Suppressor macrophage treated with lipopolysaccharide for 4 hours (primary cell): ENCODE measurements at places on chromosomes 4 and X.

GRCh38 chrX:154739952-154740465 is 10.9 kb downstream of the GAB3 start:
- no peak for DNase-seq

DNA sequence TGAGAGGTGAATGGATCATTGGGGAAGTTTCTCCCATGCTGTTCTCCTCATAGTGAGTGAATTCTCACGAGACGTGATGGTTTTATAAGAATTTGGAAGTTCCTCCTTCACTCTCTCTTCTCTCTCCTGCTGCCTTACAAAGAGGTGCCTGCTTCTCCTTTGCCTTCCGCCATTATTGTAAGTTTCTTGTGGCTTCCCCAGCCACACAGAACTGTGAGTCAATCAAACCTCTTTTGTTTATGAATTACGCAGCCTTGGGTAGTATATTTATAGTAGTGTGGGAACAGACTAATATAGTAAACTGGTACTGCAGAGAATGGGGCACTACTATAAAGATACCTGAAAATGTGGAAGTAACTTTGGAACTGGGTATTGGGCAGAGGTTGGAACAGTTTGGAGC is 7.8 kb upstream of the CTAG2 start:
- peak; percentile 28 for DNase-seq

DNA sequence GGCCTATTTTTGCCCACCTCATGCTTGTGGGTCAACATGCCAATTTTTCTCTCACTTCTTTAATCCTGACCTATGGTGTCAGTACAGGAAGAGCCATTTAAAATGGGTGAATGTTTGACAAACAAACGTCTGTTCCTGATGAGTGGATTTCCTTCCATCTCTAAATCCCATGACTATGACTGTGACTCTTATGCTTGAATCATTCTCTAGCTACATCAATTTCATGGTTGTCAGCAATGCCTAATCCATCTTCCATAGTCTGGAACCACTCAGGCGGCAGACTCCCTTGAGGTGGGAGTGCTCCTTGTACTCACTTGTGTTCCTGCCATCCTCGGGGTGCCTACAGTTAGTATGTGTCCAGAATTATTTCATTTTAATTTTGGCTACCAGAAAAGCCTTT is 194.9 kb upstream of the RPS6KA3 start:
- peak; percentile 16 for DNase-seq

DNA sequence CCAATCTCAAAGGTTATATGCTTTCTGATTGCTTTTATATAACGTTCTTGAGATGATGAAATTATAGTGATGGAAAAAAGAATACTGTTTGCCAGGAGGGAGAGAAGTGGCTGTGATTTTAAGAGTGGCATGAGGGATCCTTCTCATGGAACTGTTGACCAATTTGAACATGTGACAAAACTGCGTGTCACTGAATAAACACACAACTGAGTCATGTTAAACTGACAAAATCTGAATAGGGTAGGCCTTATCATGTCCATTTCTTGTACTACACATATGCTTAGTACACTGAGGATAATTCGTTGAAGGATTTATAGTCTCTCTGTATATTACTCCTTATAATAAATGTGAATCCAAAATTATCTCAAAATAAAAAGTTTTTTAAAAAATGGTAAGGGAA is 22.2 kb upstream of the HSPA4L start:
- DNase-seq = no peak

GRCh38 chr4:174274436-174274835 is 9.0 kb downstream of the FBXO8 start:
- no peak for DNase-seq

DNA sequence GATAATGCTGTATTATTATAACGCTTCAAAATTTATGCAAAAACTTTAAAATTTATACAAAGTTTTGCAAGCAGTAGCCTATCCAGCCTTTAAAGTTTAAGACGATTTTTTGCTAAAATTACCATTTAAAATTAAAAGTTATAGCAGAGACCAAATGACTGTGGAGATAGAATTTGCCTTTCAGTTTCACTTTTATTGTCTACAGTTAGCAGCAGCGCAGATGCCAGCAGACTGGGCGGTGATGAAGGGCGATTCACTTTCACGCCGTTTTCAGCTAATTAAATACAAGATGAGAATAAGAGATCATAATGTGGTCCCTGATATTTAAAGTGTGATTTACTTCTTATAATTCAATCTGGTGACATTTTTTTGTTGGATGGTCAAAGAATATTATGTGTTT is 1381.5 kb upstream of the ADGRL3 start:
- peak; percentile 54 for DNase-seq

- DNase-seq = no peak
These were observed 191.3 kb downstream of the OR13H1 start for GRCh38 chrX:131735127-131735526.

DNA sequence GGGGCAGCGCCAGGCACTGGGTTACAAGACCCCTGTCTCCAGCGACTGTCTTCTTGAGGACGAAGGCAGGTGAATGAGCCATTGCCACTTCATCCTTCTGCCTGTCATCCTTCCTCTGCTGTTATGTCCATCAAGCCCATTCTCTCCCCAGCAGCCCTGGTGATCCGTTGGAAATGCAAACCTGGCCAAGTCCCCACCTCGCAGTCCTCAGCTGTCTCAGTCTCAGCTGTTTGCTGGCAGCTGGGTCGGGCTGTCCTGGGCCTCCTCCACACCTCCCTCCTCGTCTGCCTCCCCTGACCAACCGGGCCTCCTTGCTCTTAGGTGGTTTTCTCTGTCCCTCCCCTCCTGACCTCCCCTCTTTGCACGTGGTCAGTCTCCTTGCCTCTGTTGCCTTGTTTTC is 38.0 kb downstream of the PTTG2 start:
- DNase-seq = no peak

DNA sequence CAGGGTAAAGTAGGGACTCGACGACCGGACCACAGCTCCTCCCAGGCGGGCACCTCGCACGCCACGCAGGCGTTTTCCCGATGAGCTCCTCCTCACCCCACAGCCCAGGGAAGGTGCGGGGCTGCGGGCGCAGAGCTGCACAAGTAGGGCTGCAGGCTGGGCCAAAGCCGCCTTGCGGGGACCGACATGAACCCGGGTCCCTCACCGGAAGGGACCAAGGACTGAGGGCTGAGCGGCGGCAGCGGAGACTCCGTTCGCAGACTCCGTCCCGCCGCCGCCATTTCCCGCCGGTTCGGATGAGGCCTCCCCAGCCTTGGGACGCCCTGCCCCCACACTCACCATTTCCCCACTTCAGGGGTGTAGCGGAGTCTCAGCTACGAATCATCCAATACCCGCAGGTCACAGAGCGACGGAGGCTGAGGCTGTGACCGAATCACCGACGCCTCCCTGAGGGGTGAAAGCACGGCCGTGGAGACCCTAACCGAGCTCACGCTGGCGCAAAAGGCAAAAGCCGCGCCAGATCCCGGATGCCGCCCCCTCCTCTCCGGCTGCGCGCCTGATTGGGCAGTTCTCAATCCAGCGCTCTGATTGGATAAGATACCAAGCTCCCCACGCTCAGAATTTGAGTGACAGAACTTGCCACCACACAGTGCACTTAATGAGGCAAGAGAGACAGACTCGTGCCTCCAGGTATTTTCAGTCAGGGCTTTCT is at the start of gene ZNF732:
TSS of gene ZNF732 (minus strand) at position 506 of the 712 bp plus-strand sequence. CDS start at position 342, 164 bp downstream.
- no peak for DNase-seq

GRCh38 chr4:139901531-139902320 is 236.1 kb downstream of the MGST2 start:
- DNase-seq = no peak

DNA sequence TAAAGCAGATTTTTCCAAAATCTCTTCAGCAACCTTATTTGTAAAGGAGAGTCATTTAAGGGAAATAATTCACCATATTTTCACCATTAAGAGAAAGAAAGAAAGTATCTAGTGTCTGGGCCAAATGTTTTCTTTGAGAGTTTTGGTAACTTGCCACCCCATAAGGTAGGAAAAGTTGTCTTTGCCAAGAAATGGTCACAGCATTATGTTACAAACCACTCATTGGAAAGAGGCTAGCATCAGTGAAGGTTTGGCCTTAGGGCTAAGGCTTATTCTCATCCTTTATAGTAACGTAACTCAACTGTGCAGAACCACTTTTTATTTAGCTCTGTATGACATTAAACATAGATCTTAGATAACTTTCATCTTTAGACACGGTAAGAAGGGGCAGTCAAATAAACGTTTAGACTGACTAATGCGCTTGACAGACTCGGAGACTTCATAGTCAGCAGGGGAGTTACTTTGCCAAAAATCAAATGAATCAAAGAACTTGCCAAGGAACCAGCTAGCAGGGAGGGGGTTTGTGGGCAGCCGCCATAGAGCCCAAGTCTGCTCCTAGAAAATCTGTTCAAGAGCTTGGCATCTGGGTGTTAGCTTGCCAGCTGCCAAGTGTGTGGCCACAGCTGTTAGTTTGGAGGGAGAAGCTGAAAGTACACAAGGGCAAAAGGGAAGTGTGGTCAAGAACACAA is 182.8 kb upstream of the GRID2 start:
- DNase-seq = no peak

DNA sequence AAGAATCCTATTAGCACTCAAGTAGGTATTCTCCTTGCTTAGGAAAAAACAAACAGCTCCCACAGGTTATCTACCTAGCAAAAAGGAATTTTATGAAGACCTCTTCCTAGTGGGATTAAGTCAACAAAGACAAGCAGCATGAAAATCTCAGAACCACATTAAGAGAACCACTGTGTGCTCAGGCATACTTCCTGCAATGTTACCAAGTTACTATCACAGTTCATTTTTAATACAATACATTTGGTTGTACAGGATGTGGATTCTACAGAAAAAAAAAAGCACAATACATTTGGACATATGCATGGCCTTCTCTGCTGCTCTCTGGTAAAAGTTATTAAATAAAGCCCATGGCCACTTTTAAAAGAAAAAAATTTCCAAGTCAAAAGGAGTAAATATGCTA is 193.7 kb downstream of the PPP3CA start:
- DNase-seq = no peak

DNA sequence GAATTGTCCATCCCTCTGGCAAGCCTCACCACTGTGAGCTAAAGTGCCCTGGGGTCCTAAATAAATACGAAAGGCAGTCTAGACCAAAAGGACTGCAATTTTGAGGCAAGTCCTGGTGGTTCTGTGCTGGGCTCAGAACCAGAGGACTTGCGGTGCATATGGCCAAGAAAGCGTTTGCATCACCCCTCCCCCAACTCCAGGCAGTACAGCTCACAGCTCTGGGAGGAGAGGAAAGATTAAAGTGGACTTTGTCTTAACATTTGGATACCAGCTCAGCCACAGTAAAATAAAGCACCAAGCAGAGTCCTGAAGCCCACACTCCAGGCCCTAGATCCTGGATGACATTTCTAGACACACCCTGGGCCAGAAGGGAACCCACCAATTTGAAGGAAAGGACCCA is 24.9 kb downstream of the RNF128 start:
- no peak for DNase-seq

- DNase-seq = no peak
These were observed 135.3 kb upstream of the MAP9 start for GRCh38 chr4:155512046-155512445.

DNA sequence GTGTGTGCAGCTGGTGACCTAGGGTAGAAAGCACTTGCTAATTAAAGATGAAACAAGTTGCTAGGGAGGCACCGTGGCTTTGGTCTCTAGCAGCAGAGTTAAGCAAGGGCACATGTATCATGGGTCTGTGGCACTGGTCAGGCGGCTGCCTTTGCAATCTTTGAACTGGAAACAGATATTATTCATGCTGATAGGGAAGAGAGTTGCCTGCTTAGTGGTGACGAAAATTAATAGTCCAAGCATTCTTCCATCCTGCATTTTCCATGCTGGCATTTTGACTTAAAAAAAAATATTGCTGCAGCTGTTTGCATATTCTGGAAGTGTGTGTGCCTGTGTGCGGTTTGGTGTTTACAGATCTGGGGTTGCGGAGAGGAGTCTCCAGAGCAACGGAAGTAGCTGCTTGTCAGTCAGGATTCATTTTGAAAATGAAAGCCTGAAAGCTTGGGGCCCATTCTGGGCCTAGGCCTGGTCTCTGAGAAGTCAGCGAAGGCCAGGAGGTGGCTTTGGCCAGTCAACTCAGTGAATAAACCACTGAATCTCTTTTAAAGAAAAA is 2.3 kb upstream of the SOWAHD start:
- DNase-seq = peak; percentile 68

GRCh38 chr4:55397520-55398321 is 2.0 kb downstream of the TMEM165 start:
- DNase-seq = peak; percentile 90

- peak; percentile 27 for DNase-seq
These were observed 37.9 kb downstream of the ACOX3 start for GRCh38 chr4:8402640-8403039.

GRCh38 chr4:101475246-101475645 is 127.9 kb upstream of the PPP3CA start:
- DNase-seq = no peak

- DNase-seq = no peak
These were observed 108.3 kb upstream of the MED14 start for GRCh38 chrX:40843643-40844042.

DNA sequence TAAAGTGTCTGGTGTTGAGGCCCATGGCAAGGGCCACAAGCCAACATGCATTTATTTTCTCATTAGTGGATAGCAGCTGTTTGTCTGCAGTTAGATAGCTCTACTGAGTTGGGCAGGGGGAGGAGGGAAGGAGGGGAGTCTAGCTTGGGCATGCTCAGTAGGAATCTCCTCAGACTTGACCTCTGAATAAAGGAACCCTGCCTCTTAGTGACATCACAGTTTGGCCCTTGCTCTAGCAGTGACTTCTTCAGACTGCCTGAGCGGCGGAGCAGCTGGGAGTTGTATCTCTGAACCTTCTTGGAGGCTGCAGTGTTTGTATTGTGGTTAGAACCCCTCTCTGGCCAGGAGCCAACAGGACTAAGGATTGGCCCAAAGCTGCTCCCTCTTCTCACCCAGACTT is 57.4 kb downstream of the BCORL1 start:
- DNase-seq = no peak

- DNase-seq = no peak
These were observed 36.1 kb downstream of the ZBTB49 start for GRCh38 chr4:4326166-4326565.

DNA sequence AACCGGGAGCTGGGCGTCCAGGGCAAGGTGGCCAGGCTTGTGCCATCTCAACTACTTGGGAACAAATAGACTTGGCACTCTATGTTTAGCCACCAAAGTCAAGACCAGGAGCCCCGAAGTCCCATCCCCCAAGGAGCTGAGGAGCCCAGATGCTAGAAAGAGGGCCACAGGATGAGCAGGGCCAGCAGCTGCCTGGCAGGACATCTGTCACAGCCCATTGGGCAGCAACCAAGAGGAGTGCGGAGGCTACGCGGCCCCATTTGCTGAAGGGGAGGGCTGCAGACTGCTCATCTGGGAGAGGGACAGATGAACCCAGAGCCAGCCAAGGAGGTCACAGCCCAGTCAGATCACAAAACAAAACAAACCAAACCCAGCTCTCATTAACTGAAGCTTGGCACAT is 22.9 kb upstream of the SOWAHD start:
- DNase-seq = no peak
